Brain microvascular endothelial cell (primary cell): ENCODE measurements at places on chromosomes 6 and 20.
A peak's percentile ranks its signal among the peaks of the same experiment; 100 is the strongest.

GRCh38 chr6:71745525-71745924 lies 140.8 kb upstream of the RIMS1 start:
- no peak for DNase-seq

- DNase-seq: no peak
Observed at GRCh38 chr6:53297004-53297403, 51.7 kb downstream of the ELOVL5 start.

- DNase-seq: no peak
Observed at GRCh38 chr20:21618759-21619416, 86.6 kb upstream of the PAX1 start.

DNA sequence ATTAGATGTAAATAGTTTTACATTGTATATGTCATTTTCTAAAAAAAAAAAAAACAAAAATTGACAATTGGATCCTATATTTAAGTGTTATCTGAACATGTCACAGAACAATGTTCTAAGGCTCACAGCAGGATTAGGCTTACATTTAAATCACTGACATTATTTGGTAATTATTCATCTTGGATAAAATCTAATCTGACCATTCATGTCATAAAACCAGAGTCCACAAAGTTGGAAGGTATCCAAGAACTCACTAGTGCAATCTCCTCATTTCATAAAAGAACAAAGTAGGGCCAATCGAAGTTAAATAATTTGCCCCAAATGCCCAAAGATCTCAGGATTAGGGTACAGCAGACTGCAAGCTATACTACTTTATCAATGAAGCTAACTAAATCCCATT lies 73.0 kb downstream of the PDSS2 start:
- DNase-seq: peak; percentile 20

DNA sequence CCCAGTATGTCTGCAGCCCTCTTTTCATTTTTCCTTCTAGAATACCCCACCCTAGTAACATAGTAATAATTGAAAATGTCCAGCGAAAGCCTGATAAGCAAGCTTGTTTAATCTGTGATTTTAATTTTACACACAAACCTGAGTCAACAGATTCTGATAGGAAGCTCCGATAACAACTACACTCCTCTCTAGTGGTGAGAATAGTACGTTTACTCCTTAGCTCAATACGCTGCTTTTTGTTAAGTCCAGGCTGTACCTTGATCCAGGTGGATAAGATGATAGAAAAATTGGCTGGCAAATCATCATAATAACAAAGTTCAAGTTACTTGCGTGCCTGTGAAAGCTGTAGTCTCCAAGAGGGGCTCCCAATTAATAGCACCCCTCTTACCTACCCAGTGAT lies 25.5 kb upstream of the DCBLD1 start:
- no peak for DNase-seq

- DNase-seq: no peak
Observed at GRCh38 chr6:46690141-46690755, 2.6 kb downstream of the TDRD6 start.

DNA sequence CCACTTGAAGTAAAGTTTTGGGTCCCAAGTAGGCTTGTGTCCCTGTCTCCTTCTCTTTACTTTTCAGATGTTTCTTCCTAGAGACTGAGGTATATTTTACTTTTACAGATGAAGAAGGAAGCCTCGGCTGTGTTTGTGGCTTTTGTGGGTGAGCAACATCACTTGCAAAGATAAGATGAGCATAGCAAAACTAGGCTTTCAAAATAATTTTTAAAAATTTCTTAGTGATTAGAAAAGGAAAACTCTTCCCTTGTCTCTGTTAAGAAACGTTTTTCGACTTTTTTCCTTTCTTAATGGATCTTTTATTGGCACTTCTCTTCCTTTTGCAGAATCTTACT lies 7.6 kb downstream of the PTPN1 start:
- no peak for DNase-seq

DNA sequence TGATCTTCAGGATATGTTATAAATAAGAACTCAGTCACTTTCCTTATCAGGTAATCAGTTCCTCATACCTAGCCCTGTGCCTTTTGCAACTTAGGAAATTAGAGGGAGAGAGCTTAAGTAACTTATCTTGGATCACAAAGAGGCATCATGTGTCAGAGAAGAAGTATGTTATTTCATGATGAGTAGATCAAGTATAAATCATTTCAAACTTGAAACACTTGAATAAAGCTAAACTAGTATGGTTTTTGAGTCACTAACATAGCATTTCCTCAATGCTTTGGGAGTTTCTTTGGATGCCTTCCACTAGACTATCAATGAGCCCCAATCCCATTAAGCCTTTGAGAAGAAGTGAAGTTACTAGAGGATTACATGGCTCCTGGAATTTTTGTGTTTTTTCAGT lies 102.6 kb upstream of the TNFAIP3 start:
- peak; percentile 67 for DNase-seq

DNA sequence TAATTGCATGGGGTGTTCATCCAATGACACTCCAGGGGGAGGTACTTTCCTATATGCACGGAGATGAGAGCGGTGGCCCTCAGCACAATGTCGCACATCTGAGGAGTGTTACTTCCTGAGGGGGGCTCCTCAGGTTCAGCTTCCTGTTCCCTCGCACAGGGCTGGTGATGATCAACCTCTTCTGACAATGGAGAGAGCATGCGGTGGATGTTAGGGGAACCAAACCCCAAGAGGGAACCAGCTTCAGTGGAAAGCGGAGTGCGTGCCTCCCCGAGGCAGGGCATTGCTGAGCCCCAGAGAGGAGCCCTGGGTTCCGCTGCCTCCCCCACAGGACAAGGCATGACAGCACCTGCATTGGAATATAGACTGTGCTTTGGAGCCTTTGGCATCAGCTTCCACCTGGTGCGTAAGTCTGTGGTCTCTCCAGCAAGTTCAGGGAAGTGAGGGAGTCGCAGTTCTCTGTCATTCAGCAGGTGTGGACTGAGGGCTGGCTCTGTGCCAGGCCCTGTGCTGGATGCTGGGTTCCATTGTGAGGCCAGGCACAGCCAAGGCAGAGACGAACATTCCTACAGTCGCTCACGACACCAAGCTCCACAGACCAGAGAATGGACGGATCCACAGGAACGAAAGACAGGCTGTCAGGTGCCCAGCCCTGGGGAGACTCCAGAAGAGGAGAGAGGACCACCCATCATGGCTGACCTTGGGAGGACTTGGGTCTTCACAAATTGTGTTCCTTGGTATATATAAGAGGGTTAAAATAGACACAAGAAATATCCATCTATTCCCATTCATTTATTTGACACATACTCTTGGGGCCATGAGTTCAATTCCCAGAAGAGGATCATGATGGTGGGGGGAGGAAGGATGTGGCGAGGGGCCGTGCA lies 3.9 kb upstream of the ZNF831 start:
- DNase-seq: no peak

DNA sequence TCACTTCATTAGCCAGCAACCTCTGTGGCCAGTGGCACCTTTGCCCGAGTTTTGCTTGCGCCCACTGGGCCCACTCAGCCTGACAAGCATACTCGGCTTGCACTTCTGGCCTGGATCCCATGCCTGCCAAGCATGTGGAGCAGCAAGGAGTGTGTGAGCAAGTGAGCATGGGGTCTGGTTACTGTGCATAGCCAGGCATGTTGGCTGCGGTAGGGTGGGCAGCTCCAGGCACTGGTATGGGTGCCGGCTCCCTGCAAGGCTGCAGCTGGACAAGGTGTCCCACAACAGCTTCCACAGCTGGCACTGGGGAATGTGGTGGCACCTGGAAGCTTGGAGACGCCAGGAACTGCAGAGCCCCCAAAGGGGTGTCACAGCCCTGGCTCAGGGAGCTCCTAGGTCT lies 510.0 kb downstream of the ADGRB3 start:
- DNase-seq: no peak

DNA sequence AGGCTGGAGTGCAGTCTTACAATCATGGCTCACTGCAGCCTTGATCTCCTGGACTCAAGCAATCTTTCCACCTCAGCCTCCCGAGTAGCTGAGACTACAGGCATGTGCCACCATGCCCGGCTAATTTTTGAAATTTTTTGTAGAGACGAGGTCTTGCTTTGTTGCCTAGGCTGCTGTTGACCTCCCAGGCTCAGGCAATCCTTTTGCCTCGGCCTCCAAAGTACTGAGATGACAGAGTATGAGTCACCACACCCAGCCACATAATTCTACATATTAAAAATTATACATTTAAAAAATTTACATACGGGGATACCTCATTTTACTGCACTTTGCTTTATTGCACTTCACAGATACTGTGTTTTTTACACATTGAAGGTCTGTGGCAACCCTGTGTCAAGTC lies 115.1 kb downstream of the MAN1A1 start:
- DNase-seq: no peak

- DNase-seq: no peak
Observed at GRCh38 chr6:121940728-121941127, 458.7 kb upstream of the HSF2 start.

DNA sequence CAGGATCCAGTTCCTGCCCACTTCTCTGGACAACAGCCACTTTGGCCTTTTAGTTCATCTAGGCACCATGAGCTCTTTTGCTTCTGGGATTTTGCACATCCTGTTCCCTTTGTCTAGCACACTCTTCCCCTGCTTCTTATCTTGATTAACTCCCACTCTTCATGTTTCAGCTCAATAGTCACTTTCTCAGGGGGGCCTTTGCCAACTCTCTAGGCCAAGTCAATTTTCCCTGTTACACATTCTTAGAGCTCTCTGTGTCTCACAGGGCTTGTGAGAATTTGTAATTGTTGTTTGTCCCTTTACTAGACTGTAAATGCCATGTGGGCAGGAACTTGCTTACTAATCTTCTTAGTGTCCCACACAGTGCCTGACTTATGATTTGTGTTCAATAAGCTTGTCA lies 58.1 kb upstream of the EPB41L1 start:
- no peak for DNase-seq

DNA sequence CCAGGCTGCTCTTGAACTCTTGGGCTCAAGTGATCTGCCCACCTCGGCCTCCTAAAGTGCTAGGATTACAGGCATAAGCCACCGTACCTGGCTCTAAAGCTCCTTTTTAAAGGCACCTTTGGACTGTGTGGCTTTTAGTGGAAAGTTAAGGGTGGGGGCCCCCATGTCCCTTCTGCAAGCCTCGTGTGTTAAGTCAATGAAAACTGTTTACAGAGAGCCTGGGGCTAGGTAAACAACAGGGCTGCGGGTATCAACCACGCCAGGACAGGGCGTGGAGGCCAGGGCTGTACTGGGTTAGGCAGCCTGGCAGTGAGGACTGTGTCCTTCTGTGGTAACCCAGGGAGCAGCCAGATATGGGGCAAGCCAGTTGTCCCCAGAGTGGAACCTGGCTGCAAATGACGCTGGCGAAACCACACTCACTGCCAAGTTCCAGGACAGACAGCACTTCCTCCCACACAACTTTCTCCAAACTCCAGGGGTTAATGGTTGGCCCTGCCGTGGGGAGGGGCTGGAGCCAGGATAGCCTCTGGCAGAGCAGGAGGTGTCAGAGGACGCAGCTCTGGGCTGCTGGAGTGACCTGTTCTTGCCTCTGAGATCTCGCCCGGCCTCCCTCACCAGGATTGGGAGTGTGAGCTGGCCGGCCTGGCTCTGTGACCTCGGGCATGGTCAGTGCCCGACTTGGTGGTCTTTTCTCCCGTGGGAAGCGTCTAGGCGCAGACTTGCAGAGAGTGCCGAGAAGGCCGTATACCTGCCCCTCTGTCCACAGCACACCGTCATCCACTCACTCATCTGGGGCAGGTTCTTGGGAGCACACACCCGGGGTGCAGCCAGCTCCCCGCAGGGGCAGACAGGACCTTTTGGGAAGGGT lies 3.2 kb downstream of the SLC17A9 start:
- no peak for DNase-seq

- DNase-seq: peak; percentile 71
Observed at GRCh38 chr6:28982476-28983266, 22.4 kb downstream of the ZNF311 start.

GRCh38 chr6:111862741-111863140 lies 10.5 kb downstream of the FYN start:
- no peak for DNase-seq

DNA sequence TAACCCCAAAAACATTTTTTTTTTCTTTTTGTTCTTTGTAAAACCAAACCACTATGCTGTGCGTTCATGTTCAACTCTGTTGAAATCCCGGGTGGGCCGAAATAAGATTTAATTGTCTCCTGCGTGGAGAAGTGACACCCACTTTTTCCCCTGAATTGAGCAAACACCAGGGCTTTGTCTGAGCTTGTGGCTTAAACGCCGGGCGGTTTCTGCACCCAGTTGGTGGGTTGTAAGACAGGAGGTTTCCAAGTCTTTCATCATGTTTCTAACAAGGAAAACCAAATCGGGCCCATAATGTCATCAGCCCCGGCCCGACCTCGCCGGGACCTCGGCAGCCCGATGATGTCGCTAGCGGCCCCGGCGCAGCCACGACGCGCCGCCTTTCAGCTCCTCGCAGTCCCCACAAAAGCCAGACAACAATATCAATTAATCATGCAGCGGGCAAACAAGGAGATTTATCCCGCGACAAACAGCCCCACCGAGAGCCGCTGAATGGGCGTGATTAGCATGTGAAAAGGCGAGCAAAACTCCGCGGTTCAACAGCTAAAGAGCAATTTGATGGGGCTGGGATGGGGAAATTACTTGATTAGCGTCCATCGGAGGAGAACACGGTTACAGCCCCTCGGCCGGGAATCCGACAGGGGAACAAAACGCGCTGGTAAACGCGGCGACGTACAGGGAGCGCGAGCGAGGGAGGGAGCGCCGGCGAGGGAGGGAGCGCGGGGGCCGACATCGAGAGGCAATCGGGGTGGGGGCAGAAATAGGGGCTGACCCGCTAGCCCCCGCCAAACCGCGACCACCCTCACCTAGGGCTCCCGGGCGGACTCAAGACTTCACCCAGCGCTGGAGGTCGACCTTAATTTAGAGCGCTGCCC lies 5.3 kb downstream of the LINC00237 start:
- DNase-seq: no peak

DNA sequence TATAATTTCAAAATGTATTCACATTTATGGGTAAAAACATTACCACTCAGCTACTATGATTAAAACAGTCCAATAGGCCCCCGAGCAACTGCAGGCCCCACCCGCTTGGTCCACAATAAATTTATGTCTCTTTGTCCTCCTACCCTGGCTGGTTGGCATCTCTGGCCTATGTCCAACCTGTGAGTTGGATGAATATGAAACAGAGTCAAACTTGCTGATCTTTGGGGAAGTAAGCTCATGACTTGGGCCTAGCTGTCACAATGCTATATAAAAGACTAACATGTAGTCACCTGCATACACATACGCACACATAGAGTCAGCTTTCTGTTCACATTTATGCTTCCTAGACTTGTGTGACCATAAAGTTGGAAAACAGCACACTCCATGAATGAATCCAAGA lies 20.5 kb downstream of the MAP7 start:
- DNase-seq: no peak

DNA sequence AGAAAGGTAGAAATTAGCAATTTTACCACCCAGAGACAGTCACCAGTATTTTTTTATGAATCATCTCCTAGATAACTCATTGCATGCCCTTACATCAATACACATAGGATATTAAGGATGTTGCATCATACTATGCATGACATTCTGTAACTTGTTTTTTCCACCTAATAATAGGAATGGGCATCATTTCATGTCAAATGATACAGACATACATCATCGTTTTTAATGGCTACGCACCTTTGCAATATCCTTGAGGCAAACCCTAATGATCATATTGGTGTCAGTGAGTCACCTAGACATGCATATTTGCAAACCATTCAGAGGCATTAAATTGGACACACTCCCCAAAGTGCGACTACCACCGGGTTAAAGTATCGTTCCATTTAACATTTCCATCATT lies 309.7 kb upstream of the AGPAT4 start:
- DNase-seq: no peak

- no peak for DNase-seq
Observed at GRCh38 chr20:44704551-44704971, 10.6 kb upstream of the CCN5 start.

GRCh38 chr20:23614163-23614562 lies 8.4 kb upstream of the CST9 start:
- DNase-seq: no peak
